ENCODE measurements at places on chromosomes 1 and 21.

DNA sequence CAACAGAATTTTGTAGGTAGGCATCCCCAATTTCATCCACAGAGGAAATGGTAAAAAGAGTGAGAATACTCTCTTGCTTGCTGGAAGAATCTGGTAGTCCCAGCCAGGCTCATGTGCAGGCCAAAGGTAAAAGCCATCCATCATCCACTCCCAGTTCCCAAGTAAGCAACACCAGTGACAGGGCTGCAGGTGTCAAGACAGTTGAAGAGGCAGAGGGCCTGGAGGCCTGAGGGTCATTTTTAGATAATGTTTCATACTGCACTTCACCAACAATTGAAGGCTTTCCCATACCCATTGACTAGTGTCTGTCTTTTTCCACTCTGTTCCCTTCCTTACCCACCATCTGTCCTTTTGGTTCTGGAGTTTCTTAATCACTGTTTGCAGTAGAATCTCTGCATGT is 141.7 kb upstream of the L1TD1 start:
- DNase-seq = no peak

DNA sequence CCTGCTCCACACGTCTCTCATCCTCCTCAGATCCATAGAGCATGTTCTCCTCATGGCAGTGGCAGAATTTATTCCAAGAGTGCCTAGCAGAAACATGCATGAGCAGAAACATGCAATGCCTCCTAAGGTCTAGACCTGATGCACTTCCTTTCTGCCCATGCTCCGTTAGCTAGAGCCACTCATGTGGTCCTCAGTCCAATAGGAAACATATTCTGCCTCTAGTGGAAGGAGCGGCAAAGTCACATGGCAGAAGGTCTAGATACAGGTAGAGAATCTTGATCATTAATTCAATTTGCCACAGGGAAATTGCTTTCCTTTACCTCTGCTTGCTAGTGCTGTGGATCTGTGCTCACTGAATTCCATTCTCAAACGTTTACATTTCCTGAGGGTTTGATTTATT is 130.4 kb downstream of the KIF26B start:
- no peak for DNase-seq

GRCh38 chr1:57883642-57883995 is 459.8 kb upstream of the DAB1 start:
- DNase-seq = no peak

DNA sequence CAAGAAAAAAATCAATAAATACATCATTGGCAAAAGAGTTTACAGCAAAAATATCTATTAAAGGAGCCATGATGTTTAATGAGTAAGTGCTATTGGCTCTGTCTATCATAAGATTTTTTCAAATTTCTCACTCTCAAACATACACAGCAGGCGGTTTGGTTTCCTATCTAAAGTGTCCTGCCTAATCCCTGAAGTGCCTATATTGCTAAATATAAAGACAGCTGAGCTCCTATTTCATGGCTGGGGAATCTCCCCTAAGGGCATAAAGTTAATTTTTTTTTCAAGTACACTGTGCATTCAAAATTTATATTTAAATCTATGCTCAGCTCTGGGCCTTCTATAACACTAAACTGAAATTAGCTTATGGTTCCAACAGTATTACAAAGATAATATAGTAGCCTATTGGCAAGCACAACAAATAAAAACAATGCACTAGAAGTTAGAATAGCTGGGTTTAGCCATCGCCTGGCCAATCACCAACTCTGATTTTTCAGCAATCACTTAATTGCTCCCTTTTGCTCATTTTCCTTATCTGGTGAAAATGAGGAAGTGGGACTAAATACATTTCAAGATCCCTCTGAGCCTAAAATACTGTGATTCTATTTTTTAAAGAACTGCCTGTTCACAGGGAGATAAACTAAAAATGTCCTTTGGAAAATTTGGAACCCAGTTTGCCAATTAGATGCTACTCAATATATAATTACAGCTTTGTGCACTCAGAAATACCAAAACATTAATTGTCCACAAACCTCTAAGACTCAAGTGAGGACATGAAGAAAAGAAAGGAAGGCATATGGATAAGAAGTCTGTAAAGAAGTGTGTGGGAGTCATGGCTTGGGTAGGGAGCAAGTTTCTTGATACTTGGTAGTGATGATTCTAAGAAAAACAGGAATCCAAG is 62.5 kb downstream of the WDR64 start:
- no peak for DNase-seq

- no peak for DNase-seq
These were observed 65.4 kb downstream of the SYDE2 start for GRCh38 chr1:85135392-85135798.

- no peak for DNase-seq
These were observed 20.4 kb downstream of the FGGY start for GRCh38 chr1:59317343-59317742.

GRCh38 chr1:91527781-91528180 is 27.1 kb downstream of the CDC7 start:
- DNase-seq = no peak

DNA sequence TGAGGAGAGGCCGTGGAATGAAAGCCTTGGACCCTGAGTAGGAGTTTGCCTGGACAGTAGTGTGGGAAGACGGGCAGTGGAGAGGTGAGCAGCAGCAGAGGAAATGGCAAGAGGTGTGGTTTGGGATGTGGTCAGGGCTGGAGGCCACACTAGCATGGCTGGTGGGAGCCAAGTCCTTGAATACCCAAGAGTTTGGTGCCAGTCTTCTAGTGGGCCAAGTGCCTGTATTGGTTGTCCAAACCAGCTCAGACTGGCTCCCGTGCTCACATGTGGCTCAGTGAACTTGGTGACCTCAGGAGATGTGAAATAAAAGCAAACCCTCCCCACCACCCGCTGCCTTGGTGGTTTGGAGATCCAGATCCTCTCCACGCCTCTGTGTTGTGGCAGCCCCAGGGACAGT is 2.4 kb downstream of the GUCA2A start:
- no peak for DNase-seq
